Activated CD8-positive, alpha-beta memory T cell treated with anti-CD3 and anti-CD28 coated beads, Interleukin-2, amount 10 ng/mL, durations not matched to agents 7 days and 5 days (primary cell): ENCODE measurements at places on chromosomes 1 and 21.

GRCh38 chr1:12450756-12451559 lies 167.1 kb downstream of the DHRS3 start:
- no peak for DNase-seq

- DNase-seq, result no peak
Observed at GRCh38 chr1:237565236-237565635, 325.5 kb downstream of the ZP4 start.

DNA sequence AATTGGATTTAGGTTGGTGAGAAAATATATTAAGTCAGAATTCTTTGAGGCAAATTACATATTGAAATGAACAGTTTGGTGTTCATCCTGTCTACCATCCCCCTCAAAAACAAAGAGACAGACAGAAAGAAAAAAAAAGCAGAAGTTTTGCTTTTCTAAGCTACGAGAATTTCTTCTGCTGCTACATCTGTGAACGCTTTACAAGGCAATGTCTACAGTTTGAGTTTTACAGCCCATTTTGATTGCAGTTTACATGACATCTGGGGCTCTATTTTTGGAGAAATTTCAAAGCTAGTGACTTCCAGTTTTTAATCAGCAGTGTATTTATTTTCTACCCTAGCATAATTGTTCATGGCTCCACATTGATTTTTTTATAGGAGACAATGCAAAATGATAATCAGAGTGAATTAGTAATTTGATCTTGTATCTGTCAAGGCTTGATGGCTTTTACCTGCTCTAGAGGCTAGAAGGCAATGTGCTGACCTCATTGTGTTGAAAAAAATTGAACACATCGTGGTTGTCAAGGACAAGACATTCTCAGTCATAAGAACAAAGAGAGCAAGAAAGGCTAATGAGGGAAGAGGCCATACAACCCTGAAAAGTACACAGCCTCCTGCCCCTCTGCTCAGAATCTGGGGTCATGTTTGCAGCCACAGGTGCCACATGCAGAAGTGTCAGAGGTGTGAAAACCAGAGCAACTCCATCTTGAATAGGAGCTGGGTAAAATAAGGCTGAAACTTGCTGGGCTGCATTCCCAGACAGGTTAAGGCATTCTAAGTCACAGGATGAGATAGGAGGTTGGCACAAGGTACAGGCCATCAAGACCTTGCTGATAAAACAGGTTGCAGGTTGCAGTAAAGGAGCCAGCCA lies 201.0 kb upstream of the CAMK1G start:
- no peak for DNase-seq

DNA sequence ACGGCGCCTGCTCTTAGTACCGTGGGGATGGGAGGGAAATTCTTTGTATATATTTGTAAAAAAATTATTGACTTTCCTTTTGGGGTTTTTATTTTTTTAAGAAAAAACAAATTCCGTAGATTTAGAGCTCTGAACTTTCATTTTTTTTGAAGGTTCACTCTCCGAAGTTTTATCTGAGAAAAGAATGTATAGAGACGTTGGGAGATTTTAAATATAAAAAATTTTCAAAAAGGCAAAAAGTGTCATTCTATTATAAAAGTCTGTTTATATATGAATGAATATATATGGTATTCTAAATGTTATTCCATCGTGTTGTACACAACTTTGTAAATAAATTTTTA lies 2.4 kb downstream of the FOXD3 start:
- DNase-seq, result no peak

DNA sequence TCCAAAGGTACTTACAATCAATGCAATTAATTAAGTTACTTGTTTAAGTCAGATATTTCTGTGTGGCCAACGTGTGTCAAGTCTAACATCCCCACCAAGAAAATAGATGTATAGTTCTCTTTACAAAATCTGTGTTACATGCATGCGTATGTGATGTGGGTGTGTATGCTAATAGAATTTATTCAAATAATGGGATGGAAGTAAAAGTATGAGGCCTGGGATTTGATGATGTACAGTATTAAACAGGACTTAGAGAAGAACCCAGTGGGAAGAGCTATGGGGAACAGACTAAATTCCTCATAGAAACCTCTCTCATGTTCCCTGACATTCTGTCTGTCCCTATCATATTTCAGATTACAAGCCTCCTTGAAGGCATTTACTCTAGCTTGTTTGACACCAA lies 72.5 kb downstream of the IFI44 start:
- DNase-seq, result no peak
